ENCODE measurements at places on chromosomes 2 and 18.

DNA sequence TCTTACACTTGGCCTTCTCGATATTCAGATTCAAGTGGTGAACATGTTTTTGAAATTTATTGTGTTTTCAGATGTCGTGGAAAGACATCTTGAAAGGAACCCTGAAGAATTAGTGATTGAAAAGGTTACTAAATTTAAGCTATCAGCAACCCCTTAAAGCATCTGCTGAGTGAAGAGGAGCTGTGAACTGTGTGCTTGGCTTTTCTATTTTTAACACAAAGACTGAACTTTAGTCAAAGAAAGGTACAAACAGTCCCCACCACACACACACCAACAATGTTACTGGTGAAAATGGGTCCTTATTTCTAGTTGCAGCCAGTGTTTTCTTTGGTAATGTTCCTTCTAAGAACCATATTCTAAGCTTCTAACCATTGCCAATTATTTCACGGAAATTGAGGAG, 95.1 kb downstream of the CYRIA start:
- no peak for DNase-seq

- DNase-seq = no peak
Observed at GRCh38 chr2:11118761-11119160, 36.5 kb upstream of the SLC66A3 start.

DNA sequence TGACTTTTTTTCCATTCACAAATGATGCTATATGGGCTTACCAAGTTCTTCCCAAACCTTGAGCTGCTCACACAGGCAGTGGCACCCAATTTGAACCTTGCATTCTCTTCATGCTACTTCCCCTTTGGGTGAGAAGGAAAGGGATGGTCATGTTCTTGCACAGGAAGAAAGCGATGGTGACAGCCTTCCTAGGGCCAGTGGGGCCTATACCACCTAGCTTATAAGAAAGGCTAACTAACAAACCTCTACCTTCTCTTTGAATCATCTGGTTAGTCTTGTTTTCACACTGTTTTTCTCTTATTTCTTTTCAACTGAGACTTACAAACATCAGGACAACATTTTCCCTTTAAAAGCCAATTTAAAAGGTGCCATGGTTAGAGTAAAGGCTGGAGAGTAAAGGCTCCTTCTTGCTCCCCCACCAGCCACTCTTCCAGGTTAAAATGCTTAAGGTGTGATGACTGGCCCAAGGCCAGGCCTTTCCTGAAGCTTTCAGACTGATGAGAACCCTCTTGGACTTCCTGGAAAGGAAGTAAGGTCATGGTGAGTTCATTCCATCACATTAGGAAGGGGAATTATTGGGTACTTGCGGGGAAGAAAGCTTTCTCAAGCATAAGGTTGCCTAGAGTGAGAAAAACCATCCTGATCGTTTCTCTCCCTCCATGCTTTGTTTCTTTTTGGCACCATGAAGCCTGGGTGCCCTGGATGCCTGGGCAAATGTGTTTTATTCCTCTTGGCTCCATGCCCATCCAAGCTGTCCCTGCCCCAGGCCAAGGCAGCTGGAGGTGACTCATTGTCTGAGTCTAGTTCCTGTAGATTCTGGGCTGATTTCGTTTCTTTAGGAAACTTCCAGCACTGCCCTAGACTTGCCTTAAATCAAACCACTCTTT, 41.4 kb upstream of the ITGB6 start:
- DNase-seq = no peak

- no peak for DNase-seq
Observed at GRCh38 chr2:191705701-191706100, 27.8 kb downstream of the NABP1 start.

DNA sequence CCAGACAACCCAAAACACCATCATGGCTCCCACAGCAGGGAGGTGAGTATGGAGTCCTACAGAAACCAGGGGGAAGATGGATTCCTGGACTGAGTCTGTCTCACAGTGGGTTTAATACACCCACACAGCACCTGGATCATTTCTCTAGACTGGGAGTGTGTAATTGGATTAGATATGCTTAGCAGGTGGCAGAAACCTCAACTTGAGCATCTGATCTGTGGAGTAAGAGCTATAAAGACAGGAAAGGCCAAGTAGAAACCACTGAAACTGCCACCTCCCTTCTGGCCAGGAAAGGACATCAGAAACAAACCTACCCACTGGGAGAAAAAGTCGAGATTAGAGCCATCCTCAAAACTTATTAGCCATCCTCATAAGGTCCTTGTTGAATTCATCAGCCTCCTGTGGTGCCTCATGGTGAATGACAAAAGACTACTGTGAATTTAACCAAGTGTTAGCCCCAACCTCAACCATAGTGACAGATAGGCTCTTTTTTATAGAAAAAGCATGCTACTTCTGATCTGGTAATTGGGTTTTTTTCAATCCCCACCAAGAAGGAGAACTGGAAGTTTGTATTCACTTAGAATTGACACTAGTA, 28.1 kb upstream of the CHST9 start:
- DNase-seq = no peak

DNA sequence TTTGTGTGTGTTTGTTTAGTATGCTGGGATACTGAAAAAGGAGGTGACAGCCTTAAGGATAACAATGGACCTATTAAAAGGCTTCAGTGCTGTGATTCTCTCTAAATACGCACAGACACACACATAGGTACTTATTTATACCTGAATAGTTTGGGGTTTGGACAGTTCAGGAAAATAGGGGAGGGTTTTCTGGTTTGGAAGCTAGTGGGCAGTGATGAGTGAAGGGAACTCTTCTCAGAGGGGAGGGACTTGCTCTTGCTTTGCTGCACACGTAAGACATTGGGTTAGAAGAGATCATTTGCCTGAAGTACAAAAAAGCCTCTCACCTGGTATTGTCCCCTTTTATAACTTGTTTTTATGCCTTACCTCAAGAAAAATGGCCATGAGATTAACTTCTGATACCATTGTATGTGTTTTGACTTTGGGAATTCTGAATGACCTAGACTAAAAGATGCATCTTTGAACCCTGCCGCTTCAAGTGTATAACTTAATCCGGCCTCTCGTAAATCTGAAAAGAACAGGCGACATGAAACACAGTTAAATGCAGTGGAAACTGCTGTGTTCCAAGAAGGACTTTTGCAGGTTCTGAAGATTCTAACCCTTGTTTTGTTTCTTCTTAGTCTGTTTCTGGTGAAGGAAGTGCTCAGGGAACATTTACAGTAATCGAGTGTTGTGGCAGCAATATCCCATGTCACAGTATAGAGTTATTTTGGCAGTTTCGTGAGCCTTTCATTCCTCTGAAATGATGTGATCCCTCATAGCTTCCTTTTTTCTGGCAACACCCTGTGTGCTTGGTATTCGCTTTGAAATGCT, 2.5 kb downstream of the CRIM1 start:
- no peak for DNase-seq

DNA sequence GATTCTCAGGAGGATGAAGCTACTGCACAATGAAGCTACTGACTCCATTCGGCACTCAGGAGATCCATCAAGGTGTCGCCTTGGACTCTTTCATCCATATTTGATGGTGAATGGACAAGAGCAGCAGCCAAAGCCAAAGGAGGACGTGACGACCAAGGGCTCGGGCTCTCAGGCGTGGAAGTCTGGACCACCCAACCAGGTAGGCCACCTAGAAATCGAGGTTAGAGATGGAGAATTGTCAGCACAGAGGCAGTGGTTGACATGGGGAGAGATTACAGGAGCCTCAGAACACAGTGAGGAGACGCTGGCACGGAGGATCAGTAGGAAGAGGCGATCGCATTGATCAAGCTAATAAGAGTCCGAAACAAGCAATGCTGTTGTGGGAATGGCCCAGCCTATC, 240.5 kb upstream of the ID2 start:
- DNase-seq = no peak

DNA sequence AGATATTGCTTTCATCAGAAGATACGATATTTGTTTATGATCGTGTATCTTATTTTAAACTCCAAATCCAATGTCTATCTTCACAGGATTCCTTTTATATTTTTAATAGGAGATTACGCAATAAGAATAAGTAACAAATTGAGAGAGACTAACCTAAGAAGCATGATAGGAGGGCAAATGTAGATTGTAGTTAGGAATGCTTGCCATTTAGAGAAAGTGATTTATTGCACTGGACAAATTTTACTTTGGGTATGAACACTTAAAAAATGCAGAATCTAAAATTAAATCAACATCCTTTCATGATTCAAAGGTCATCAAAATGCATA, 563.4 kb upstream of the POU3F3 start:
- no peak for DNase-seq

GRCh38 chr2:130846686-130847375, 10.1 kb downstream of the ARHGEF4 start:
- DNase-seq = no peak

DNA sequence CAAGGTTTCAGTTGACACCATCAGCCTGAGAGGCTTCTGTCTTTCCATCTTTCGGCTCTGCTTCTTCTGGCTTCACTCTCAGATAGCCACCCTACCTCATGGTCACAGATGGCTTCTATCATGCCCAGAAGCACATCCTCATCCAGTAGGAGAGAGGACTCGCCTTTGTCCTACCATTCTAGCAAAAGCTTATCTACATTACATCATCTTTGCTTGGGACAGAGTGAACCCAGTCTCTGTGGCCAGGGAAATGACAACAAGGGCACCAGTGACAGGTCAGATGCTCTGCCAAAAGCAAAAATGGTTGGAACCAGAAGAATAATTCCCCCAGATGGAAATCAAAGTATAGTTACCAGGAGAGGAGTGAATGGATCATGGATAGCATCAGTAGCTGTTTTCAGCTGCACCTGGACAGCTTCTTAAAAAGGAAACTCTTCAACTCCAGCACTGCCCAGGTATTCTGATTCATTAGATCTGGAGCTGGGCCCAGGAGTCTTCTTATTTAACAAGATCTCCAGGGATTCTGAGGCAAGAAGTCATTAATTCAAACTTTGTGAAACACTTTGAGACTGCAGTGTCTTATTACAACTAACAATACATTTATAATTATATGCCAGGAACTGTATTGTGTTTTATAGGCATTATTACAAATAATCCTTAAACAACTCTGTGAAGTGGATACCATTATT, 257.7 kb upstream of the UBE2E3 start:
- no peak for DNase-seq

DNA sequence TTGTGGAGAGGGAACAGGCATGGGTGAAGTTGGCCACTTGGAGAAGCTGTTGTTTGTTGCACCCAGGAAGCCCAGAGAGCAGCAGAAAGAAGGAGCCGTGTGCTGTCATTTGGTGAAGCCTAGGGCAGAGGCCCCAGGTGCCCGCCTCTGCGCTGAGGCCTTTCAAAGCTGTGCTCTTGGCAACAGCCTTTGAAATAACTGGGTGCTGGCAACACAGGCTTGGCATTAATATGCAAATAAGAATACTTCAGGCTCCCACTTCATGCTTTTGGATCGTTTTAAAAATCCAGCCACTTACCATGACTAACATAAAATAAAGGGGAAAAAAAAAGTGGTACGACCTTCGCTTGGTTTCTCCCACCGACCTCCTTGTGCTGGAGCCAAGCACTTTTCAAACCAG, 41.1 kb downstream of the DHRS9 start:
- DNase-seq = no peak

- DNase-seq = no peak
Observed at GRCh38 chr18:58013241-58014211, 30.5 kb upstream of the NEDD4L start.

DNA sequence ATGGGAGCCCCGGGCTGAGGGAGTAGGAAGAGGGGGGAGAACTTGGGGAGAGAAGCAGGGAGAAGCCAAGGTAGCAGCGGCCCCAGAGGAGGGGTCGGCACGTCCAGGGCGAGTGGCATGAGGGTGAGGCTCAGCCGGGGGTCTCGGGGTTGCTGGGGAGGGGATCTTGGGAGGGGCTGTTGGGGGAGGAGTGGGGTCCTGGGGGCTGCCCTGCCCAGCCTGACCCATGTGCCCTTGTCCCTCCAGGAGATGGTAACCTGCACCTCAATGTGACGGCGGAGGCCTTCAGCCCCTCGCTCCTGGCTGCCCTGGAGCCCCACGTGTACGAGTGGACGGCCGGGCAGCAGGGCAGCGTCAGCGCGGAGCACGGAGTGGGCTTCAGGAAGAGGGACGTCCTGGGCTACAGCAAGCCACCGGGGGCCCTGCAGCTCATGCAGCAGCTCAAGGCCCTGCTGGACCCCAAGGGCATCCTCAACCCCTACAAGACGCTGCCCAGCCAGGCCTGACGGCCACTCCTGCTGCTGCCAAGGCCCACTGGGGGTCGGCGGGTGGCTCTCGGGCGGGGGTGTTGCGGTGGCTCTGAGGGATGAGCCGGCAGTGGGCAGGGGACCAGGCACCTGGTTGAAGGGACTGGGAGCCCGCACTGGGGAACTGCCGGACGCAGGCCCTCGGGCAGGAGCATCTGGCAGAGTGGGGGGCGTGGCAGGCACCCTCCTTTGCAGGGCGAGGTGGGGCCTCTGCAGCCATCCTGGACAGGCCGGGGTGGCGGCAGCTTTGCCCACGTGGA, 9.0 kb upstream of the GAL3ST2 start:
- DNase-seq = no peak

DNA sequence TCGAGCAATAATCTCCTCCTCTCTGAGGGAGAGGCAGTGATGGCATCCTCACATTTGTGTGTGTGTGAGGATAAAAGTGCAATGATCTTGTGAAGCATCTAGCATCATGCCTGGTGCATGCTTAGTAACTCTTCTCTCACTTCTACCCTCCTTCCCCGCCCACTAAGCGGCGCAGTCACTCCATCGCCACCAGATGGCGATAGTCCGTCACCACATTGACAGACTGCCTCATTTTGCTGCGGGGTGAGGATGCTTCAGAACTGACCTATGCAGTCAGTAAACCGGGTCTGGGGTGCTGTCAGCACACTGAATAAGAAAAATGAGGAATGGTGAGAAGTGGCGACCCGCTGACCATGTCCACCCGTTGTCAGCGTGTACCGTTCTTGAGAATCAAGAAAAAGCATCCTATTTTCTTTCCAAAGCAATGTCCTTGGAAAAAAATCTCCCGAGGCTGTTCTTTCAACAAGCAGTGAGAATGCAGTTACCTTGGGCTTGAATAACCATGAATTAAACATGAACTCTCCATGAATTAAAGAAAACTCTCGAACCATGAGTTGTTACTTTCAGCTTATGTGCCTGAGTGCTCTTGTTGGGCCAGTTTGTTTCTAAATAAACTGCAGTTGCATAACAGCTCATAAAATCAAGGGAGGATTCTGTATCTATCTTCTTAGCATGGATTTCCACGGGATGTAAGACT, 37.3 kb upstream of the TMEM177 start:
- DNase-seq = peak; percentile 76

DNA sequence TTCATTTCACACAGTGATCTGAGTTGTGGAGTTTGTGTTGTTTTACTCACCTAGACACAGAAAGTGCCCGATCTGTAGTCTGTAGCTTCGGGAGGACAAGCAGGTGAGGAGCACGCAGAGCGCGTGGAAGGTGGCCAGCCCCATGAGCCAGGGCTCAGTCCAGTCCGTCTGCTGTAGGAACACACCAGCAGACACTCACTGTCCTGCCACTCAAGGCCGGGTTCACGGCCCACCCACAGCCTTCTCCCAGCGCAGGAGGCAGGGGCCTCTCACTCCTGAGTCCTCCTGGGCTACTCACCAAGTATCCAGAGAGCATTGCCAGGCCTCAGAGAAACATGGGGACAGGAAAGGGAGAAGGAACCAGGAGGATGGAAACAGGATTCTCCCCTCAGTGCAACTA, 1.7 kb downstream of the TMEM18 start:
- DNase-seq = no peak
